Pancreas (tissue), 10 donors: ENCODE measurements at places on chromosomes 1 and 21.

DNA sequence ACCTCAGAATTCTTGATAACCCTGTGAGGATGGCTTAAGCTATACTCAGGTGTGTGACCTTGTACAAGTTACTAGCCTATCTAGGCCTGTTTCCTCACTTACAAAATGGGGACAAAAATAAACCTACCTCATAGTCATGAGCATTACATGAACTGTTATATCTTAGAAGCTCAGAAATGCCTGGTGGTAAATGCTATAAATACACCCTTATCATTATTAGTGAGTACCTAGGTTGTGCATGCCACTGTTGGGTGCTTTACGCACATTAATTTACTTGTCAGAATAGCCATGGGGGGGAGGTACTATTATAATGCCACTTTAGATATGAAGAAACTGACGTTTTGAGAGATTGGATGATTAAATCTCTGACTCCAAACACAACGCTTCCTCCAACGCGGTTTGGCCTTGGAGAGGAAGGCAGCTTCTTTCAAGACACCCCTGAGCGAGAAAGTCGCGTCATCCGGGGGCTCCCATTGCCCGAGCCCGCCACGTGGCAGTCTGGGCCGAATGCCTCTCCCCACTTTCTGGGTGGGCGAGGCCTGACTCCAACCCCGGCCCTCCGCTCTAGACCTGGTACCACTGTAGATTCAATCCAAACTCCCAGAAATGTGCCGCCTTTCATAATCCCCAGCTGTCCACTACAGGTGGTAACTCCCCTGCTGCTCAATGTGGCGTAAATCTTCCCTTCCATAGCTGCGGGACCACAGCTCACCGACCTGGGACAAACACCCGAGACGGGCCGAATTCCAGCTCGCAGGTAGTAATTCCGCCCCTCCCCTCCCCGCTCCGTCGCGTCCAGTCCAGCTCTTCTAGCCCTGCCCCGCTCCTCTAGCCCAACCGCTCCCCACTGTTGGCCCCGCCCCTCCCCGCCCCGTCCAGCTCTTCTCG, 771 bp upstream of the RAD54L start:
- no peak for DNase-seq

- no peak for DNase-seq
Measured at GRCh38 chr1:174841747-174842146, 158.0 kb upstream of the CACYBP start.

DNA sequence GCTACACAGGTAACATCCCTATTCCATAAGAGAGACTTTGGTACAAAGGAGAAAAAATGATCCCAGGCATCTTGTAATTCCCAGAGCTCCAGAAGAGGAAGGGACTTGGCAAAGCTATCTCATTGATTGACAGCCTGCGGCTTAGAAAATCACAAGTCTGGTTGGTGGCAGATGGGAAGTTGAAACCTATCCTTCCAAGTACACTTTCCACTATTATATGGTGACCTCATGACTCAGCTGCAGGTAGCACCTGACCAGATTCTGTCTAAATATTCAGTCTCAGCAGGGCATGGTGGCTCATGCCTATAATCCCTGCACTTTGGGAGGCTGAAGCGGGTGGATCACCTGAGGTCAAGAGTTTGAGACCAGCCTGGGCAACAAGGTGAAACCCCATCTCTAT, 89.9 kb downstream of the TIAM1 start:
- DNase-seq, result no peak

- no peak for DNase-seq
Measured at GRCh38 chr1:231724041-231724440, 97.5 kb downstream of the DISC1 start.

- DNase-seq, result no peak
Measured at GRCh38 chr1:175067362-175068106, at the start of gene TNN. Gene TNN, plus strand, starts transcription at chr1:175067833. Its CDS starts 9,586 bp downstream, at chr1:175077419.

GRCh38 chr1:205922314-205922713, 20.9 kb downstream of the SLC26A9 start:
- no peak for DNase-seq
